ENCODE measurements at places on chromosomes 12 and 14.

DNA sequence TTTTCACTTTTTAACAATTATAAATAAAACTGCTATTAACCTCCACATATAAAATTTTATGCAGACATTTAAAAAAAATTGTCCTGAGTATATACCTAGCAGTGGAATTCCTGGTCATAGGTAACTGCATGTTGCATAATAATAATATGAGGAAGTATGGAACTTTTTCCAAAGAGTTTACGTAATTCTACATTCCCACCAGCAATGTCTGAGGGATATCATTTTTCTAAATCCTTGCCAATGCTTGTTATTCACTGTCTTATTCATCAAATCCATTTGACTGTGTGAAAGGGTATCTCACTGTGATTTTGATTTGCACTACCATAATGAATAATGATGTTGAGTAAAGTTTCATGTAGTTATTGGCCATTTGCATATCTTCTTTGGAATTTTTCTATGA, 393.8 kb downstream of the LRFN5 start:
- H3K27ac ChIP-seq: no peak overlapping the region
- H3K36me3 ChIP-seq: no peaks in the 10 kb centered on the region
- H3K4me1 ChIP-seq: no peaks in the 10 kb centered on the region
- DNase-seq: no peak
- H3K4me3 ChIP-seq: no peak overlapping the region
- no peaks in the 10 kb centered on the region for H3K27me3 ChIP-seq

GRCh38 chr12:121811434-121812319, 7.9 kb downstream of the SETD1B start:
- H3K27me3 ChIP-seq: no peaks in the 10 kb centered on the region
- peak overlapping the region; percentile 57 for H3K4me3 ChIP-seq
- peak; percentile 86 for DNase-seq

GRCh38 chr14:64704143-64704742, at the start of gene PLEKHG3:
Gene PLEKHG3, plus strand, starts transcription at chr14:64704424. Its CDS starts 23,208 bp downstream, at chr14:64727632.
- peak within 1 kb of the TSS; percentile 85 for H3K4me3 ChIP-seq
- no peaks in the 10 kb centered on the region for H3K27me3 ChIP-seq
- H3K27ac ChIP-seq: peak within 1 kb of the TSS; percentile 95
- peak; percentile 60 for DNase-seq
- H3K36me3 ChIP-seq: no peaks in the 10 kb centered on the region
- H3K4me1 ChIP-seq: peaks cover 52% of the 10 kb centered on the region

DNA sequence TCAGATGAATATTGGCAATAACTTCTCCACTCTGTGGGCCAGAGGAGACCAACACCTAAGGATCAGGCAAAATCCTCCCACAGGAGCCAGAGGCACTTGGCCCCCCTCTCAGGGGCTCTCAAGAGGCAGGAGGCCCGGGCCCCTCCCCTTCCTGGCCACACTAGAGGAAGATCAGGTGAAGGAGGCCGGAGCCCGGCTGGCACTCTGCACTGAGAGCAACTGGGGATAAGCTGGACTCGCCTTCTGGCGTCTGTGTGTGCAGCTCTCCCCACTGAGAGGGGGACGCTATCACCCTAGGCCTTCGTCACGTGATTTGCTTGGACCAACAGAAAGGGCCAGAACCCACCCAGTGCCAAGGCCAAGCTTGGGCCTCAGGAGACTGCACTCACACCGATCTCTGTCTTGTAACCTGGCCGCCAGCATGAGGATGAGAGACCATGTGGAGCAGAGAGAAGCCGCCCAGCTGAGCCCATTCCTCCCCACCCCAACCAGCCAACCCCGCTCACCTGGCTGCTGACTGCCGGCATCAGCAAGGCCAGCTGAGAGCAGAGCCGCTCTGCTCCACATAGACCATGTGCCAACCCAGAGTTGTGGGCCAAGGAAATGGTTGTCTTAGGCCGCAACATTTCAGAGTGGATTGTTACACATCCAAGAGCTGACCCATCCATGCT, 64.0 kb downstream of the NOC4L start:
- no peak overlapping the region for H3K4me3 ChIP-seq
- H3K27ac ChIP-seq: no peak overlapping the region
- H3K36me3 ChIP-seq: no peaks in the 10 kb centered on the region
- no peak for DNase-seq
- H3K4me1 ChIP-seq: no peaks in the 10 kb centered on the region

- no peak overlapping the region for H3K4me3 ChIP-seq
- no peaks in the 10 kb centered on the region for H3K36me3 ChIP-seq
- H3K27ac ChIP-seq: no peak overlapping the region
- DNase-seq: no peak
Measured at GRCh38 chr12:119006746-119007145, 25.4 kb downstream of the SRRM4 start.
